ENCODE measurements at places on chromosomes 4 and X.

- no peak for DNase-seq
Observed at GRCh38 chr4:152719801-152720556, 40.2 kb upstream of the TMEM154 start.

GRCh38 chr4:30839583-30840520, 119.7 kb downstream of the PCDH7 start:
- no peak for DNase-seq

DNA sequence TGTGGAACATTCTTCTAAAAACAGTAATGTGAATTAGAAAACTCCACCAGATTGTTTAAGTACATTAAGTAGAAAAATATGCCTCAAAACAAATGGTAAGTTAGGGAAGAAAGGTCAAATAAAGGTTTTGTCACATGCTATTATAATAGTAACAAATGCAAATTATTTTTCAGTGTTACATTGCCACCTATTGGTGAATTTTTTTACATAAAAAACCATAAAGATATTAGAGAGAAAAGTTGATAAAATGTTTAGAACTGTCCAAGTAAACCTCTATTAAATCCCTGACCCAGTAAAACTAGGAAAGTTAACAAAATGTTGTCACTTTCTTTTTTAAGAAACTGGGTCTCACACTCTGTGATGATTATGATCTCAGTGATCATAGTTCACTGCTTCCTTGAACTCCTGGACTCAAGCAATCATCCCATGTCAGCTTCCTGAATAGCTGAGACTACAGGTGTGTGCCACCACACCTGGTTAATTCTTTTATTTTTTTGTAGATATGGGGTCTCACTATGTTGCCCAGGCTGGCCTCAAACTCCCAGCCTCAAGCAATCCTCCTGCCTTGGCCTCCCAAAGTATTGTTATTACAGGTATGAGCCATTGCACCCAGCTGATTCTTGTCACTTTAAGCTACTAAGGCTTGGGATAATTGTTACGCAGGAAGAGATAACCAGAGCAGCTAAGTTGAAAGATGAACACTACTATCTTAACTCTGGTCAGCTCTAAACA, 157.6 kb downstream of the ATRX start:
- no peak for DNase-seq

GRCh38 chrX:120517936-120518335, 42.8 kb downstream of the CUL4B start:
- DNase-seq = no peak

DNA sequence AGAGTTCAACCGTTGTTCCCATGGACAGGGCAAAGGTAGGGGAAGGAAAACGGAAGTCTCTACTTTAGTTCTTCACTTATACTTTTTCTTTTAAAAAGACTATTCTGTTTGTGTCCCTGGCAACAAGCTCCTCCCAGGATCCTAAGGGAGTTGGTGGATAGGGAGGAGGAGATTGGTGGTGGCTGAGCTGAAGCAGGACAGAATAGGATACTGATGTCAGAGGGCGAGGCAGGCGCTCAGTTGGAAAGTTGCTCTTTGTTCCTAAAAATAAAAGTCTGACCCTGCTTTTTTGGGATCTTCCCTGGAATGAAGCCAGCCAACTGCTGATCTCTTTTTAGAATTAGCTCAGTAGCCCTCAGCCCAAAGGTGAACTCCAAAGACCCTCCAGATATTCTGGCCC, 104.7 kb downstream of the MGST2 start:
- no peak for DNase-seq

- no peak for DNase-seq
Observed at GRCh38 chr4:54840992-54841768, 183.4 kb downstream of the KIT start.

DNA sequence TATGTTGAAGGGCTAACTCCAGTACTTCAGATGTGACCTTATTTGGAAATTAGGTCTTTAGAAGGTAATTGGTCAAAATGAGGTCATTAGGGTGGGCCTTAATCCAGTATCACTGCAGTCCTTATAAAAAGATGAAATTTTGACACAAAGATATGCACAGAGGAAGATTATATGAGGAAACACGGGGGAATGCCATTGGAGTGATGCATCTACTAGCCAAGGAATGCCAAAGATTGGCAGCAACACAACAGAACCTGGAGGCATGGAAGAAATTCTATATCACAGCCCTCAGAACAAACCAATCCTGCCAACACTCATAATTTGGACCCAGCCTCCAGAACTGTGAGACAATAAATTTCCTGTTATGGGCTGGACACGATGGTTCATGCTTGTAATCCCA, 17.6 kb downstream of the TRIM61 start:
- DNase-seq = no peak

DNA sequence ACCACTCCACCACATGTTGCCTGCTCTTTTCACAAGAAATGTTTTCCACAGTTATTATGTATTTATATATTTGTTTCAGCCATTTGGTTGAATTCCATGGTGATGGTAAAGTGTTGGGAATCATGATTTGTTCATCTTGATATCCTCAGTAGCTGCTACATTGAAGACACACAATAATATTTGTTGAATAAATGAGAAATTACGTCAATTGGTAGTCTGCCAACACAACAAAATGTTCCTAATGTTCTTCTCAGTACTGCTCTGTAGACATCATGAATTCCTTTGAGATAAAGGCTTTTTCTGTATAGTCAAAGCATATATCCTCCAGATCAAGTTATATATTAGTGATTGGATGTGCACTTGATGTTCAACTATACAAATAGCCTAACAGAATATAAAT, 29.5 kb downstream of the CXXC4 start:
- DNase-seq = no peak

DNA sequence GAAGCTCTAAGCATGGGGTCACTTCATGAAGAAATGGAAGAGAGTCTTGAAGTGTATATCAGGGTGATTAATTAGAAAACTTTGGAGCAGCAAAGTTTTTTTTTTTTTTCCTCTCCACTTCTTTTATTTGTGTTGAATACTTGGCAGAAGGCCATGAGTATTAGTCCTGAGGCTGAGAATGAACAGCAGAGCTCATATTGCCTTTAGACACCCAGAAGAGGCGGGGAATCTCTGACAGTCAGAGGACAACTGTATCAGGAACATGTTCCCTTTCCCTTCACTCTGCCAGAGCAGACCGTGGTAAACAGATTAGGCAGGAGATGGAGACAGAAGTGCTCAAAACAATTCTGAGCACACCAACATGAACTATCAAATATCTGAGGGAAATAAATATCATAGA, 300.9 kb downstream of the FAM47A start:
- no peak for DNase-seq

DNA sequence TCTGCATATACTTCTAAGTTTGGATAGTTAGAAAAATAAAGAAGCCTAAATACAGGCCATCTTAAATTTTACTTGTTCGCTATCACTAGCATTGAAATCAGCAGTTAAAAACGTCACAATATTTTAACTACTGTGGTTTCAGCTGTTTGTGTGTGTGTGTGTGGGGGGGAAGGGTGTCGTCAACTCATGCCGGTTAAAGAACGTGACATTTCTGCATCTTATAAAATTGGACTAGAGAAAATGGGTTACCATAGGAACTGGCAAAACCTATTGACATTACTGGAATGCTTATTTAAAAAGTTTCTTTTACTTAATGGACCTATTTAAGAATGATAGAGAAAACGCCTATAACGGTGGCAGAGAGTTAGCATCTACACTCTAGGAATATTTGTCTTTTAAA, 1.2 kb upstream of the CNKSR2 start:
- no peak for DNase-seq

DNA sequence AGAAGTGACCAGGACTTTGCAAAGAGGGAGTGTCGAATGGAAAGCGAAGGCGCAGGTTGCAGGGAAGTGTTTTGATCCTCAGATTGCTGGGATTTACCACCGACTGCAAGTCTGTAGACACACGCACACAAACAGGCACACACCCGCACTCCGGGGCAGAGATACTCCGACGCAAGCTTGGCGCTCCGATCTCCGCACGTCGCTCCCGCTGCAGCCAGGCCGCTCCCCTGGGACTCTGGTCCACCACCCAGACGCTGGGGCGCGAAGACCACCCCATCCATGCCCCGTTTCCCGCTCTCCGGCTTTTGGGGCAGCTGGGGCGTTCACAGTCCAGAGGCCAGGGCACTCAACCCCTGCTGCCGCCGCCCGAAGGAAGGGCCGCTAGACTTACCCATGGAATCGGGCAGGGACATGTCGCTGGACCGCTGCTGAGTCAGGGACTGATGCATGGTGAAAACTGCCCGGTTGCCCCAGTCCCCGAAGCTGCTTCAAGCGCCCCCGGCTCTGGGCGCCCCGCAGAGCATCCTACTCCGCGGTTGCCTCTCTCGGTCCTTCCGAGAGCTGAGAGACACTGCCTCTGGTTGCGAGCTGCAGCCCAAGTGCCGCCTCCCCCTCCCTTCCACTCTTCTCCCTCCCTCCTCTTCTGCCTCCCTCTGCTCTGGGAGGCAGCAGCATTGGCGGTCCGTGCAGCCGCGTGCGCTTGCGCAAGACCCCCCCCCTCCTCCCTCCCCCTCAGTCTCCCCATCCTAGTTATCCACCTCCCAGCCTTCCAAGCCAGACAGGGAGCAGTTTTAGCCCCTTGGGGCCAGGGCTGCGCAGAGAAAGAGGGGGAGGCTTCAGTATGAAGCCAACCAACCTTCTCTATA, at the start of gene TMEM255A:
TSS of gene TMEM255A (minus strand) at position 601 of the 866 bp plus-strand sequence. CDS start at position 449, 152 bp downstream.
- DNase-seq = no peak

DNA sequence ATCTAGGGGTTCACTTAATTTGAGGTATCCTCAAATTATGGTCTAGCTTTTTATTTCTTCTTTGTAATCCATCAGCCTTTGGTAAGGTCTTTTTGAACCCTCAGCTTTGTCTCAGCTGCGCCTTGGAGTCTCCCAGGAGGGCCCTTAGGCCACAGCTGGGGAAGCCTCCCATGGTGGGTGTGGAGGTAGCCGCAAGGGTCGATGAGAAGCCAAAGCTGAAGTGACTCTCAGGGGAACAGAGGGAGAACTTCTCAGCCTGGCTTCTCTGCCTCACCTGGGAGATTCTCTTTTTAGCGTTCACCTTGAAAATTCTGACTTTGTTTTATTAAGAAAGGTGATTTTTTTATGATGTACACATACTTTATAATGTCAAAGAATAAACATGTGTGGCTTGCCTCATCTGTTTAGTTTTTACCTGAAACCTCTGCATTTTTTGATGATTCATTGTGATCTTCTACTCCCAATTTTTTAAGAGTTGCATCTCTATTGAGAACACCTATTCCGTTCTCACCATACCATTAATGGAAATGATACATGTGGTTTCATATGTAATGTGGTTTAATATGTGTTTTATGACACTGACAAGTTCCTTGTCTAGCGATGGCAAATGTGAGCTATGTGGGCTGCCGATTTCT, 25.6 kb upstream of the SLC25A4 start:
- no peak for DNase-seq

DNA sequence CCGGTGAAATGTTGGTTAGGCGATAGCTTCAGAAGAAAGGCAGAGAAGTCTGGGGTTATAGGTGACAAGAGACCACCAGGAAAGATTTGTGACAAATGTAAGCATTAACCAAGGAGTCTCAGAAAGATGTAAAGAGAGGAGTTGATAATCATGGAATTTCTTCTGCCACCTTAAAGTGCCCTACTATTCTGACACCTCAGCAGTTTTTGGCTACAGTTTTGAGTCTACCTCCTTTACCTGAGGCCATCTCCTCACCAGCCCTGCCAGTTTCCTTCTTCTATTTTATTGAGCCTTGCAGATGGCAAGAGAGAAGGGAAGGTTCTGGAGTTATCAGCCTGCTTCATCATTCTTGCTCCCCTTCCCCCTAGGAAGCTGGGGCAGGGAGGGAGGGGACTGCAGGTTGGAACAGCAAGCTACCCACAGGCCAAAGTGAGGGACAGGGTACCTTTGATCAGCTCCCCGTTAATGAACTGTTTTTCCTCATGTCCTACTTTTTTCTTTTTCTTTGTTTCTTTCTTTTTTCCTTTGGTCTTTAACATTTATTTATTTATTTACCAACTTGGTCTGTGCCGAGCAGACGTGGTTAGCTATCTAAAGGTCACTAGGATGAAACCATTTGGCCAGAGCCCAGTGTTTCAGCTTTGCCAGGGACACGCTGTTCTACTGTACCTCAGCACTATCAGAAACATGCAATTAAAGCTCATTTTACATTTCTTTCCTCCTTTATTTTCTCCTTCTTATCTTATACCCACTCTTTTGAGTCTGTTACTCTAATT, 438.7 kb upstream of the AR start:
- no peak for DNase-seq

DNA sequence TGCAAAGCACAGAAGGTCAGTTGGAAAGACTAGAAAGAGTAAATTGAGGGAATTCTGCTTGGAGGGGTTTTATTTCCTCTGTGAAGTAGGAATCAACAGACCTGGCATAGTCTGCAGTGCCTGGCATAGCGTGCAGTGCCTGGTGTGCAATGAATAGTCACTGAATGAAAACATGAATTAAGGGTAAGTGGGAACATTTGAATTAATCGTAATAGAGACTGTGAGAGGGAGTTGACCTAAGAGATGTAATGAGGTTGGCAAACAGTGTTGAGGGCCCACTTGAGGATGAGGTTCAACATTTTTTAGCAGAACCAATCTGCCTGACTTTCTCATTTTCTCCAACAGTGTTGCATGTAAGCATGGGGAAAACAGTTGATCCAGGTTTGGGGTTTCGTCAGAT, 377.2 kb upstream of the FTHL17 start:
- DNase-seq = no peak

DNA sequence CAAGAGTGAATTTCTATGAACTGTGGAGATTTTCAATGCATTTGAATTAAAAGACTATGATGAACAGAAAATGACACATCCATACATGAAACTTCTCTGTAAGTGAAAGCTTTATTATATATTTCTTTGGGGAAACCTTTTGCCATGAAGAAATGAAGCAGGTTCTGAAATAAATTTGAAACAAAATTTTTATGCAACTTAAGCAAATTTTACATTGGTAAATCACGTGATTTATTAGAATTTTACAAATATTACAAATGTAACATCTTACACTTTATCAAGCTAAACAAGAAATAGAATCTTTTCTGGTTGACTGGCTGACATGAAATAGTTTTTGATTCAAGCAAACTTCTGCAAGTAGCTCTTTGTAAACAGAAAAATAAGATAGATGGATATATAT, 131.2 kb downstream of the IL1RAPL1 start:
- DNase-seq = no peak

- no peak for DNase-seq
Observed at GRCh38 chr4:168723020-168723419, 226.2 kb downstream of the PALLD start.

DNA sequence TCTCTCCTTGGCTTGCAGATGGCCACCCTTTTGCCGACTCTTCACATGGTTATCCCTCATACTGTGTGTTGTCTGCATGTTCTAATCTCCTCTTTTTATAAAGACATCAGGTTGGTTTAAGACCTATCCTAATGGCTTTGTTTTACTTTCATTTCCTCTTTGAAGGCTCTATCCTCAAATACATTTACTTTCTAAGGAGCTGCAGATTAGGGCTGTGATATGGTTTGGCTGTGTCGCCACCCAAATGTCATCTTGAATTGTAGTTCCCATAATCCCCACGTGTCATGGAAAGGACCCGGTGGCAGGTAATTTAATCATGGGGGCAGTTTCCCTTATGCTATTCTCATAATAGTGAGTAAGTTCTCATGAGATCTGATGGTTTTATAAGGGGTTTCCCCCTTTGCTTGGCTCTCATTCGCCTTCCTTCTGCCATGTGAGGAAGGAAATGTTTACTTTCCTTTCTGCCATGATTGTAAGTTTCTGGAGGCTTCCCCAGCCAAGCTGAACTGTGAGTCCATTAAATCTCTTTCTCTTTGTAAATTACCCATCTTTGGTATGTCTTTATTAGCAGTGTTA, 204.5 kb downstream of the RELL1 start:
- no peak for DNase-seq

- no peak for DNase-seq
Observed at GRCh38 chr4:24322995-24323394, 261.4 kb downstream of the DHX15 start.

Measured in NCI-H1694 (cell line).